Activated CD4-positive, CD25-positive, alpha-beta regulatory T cell (primary cell): ENCODE measurements at places on chromosomes 7 and 10.

- no peak for DNase-seq
These were observed 132.2 kb downstream of the VIPR2 start for GRCh38 chr7:159012353-159013069.

- no peak for DNase-seq
These were observed 77.3 kb upstream of the SAMD8 start for GRCh38 chr10:75034131-75034512.

DNA sequence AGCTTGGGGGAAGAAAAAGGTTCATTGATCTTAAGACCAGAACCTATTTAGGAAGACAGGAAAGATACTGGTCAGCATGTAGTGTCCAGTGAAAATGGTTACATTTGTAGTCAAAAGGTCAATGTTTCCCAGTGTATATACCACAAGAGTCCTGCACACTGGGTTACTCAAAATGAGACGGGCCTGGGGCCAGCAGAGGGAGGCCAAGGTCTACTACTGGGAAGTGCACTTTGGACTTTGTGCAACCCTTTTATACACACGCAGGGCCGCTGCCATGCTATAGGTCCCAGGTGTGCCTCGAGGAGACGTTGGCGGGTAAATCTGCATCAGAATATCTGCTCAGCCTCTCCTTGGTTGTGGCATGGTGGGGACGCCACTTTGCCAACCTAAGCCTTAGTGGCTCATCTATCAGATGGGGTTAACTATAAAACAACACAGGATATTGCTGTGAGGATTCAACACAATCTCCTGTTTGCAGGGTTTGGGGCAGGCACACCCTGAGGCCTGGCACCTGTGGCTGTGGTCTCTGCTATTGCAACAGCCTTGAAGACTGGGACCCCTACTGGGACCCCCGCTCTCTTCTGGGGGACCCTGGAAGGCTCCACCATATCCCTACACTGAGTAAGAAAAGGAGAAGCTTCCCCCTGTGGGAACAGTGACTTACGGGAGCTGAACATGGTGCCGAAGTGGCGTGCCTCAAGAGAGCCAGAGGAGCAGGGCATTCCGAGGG lies 19.7 kb downstream of the CLRN3 start:
- no peak for DNase-seq

GRCh38 chr10:33521062-33521461 lies 186.6 kb upstream of the NRP1 start:
- no peak for DNase-seq

GRCh38 chr10:44697116-44697515 lies 214.0 kb upstream of the TMEM72 start:
- no peak for DNase-seq

DNA sequence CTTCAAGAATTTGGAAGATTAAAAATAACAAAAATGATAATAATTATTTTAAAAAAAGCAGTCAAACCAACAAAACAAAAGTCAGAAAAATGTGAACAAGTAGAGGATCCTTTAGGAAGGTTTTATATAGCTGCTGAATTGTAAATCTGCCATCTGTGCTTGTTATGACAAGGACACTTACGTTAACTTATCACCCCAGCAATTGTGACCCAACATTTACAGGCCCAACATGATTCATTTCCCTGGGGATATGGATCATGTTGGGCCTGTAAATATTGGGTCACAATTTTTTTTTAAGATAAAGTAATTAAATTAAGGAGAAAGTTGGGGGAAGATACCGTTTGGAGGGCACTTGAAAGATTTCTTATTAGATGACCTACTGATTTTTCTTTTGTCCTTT lies 261.4 kb upstream of the HABP2 start:
- no peak for DNase-seq

GRCh38 chr7:85186083-85186520 lies 754 bp downstream of the SEMA3D start:
- DNase-seq = no peak

- no peak for DNase-seq
These were observed 57.3 kb upstream of the OSBPL3 start for GRCh38 chr7:25037325-25037724.

GRCh38 chr7:74502216-74502891 lies 48.6 kb downstream of the GTF2IRD1 start:
- no peak for DNase-seq

- no peak for DNase-seq
These were observed 54.4 kb downstream of the KLHDC10 start for GRCh38 chr7:130124711-130125110.

- DNase-seq = no peak
These were observed 17.5 kb downstream of the CCNY start for GRCh38 chr10:35353805-35354204.

GRCh38 chr10:28676326-28676967 lies 874 bp upstream of the BAMBI start:
- DNase-seq = no peak

GRCh38 chr10:126262233-126262838 lies 125.9 kb downstream of the ADAM12 start:
- no peak for DNase-seq

GRCh38 chr7:139495580-139496125 lies 12.2 kb upstream of the KLRG2 start:
- no peak for DNase-seq

GRCh38 chr10:129394518-129395328 lies 72.3 kb upstream of the MGMT start:
- no peak for DNase-seq

DNA sequence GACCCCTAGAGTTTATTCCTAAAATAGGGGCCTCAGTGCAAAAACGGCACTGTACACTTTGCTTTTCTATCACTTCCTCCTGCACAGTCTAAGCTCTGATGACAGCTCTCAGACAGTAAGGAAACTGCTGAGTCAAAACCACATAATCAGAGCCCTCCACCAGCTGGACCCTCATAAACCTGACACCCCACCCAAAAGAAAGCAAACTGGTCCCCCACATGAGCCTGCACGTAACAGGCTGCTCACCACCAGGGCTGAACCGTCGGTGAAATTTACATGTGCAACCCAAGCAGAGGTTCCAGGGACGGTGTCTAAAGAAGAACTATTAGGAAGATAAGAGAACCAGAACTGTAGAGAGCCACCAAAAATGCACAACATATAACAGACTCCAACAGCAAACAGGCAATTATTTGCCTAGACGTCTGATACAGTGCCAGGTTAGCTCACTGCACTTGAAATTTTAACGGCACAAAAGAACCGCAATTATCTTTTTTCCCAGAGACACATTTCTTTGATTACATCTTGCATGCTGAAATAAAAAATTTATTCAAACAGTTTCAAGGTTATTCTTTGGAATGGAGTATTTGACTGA lies 19.6 kb downstream of the SGMS1 start:
- no peak for DNase-seq

DNA sequence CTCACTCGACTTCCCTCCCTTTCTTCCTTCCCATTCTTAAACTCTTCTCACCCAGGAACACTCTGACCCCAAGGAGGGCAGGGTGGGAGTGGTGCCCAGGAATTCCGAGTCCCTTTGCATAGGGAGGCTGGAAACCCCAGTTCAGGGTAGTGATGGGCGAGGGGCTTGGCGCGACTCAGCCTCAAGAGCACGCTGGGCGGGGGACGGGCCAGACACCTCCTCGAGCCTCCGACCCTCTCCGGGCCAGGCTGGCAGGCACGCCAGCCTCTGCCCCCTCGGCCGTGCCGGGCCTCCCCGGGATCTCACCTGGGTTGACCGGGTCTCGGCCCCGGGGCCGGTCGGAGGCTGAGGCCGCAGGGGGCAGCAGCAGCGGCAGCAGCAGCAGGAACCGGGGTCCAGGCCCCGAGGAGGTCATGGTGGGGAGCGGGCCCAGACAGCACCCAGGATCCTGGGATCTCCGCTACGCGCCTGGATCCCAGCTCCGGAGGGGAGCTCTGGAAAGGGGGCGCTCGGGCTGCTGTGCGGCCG lies 457 bp downstream of the PLOD3 start:
- DNase-seq = no peak

GRCh38 chr10:44995581-44995913 lies 5.2 kb upstream of the ZNF22 start:
- no peak for DNase-seq

DNA sequence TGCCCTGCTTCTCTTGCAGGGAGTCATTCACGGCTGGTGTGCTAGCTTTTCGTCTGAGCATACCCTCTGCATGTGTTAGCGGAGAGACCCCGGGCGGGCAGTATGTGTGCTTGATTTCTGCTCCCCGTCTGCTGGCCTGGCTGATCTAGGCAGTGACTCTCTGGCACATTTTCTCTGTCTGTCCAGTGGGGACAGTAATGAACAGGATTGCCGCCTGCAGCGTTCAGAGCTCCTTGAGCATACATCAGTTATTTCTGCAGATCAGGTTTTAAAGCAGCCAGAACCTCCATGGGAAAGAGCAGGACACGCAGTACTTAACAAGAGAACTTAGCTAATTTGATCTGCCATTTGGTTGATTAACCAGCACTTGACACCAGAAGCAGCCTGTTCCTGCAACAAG lies 242.5 kb downstream of the CELF2 start:
- DNase-seq = no peak

DNA sequence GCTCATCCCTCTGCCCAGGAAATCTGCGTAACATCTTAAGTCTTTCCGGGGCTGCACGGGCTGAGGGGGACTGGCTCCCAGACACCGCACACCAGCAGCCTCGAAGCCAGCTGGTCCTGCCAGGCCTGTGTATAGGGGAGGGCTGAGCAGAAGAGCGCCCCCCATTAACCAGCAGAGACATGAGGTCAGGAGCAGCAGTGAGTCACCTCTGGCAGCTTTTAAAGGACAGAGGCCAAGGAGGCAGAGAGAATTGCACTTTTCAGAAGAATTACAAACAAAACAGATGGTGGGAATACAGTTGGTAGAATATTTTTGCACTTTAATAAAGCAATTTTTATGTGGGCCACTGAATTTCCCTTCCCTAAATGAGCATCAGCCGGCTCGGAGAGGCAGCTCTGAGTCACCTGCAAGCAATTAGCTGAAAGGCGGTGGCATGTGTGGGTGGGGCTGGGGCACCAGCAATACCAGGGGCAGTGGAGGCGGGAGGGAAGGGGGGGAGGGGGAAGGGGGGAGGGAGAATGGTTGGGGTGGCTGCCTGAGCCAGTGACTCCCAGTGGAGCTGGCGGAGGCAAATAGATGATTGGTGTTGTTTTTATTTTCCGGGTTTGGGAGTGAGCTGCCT lies 39.1 kb downstream of the GOLGA7B start:
- DNase-seq = no peak

DNA sequence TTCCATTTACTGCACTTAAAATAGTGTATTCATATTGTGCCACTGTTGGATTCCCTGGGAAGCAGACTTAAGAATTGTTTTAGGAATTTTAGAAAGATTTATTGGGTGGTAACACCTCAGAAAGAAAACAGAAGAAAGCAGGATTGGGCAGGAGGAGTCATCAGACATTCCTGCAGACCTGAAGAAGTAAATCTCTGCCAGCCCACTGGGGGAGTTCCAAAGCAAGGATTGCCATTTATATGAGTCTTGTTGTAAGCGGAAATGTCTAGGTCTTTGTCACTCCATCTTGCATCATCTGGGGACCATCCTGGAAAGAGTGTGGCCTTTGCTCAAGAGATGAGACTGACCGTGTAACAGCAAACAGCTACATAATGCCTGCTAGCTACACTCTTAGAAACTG lies 947.6 kb upstream of the POT1 start:
- no peak for DNase-seq

DNA sequence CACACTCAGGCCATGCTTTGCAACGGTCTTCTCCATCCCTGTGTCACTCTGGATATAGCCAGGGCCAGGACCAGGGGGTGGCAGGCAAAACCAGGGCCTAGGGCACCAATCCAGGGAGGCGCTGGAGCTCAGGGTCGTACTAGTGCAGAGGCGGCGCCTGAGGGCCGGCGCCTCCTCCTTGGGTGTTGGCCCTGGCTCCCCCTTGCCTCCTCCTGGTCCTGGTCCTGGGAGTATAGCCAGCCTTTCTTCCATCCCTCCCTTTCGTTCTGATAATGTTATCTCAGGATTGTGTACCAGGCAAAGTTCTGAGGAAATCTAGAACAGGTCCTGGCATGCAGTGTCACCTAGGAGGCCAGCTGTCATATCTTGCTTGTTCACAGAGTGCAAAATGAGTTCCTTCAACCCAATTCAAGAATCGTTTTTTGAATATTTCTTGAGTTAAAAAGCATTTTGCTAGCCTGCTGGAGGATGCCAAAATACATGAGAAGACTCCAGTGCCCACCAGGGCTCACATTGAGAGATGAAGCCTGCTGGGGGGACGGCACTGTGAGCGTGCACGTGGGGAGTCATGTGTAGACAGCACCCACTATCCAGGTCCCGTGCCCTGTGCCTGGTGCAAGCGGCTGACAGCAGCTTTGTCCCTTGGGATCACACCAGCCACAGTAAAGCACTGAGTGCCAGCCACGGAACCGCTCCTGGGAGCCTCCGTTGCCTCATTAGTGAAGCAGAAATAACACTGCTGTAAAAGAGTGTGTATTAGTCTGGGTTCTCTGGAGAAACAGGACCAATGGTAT lies 106.9 kb upstream of the C7orf33 start:
- DNase-seq = no peak
